Esophagus muscularis mucosa (tissue), 4 donors: ENCODE measurements at places on chromosomes 7 and 10. TPM values are rescaled to one million over a fixed set of nuclear protein-coding genes. Genes with fewer than 3 reads are reported as not detected.

AKR1D1 gene
- total RNA-seq: not detected

GOLGA7B gene
- under 0.01 TPM for total RNA-seq

SAMD9L gene
- 3.7 TPM for total RNA-seq

SNCG gene
- 41.6 TPM for total RNA-seq

DNA sequence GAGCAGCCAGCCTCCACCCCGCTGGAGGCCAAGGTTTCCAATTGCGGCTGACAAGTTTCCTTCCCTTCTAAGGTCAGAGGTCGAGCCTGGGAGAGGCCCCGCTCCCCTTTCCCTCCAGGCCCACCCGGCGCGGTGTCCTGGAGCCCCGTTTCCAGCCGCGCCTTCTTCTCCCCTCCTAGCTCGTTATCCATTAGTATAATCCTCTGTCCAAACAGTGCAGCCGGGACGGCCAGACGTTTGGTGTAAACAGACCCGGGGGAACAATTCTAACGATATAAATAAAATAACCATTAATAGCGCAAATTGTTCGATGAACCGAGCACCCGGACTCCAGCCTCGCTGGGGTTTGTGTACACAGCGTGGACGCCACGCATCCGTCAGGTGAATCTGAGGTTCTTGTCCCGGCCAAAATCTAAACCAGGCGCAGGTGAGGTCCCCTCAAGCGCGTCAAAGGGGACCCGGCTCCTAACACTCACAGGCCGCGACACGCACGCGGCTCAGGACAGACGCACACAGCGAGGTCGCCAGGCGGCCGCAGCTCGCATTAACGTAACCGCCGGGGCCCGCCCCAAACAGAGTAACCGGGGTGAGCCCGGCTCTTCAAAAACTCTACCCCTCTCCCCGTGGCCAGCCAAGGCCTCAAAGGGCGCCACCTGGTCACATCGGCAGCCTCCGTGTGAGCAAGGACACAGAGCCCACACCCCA lies 10.8 kb upstream of the NKX2-3 start:
- H3K36me3 ChIP-seq: no peaks in the 10 kb centered on the region
- peaks cover 41% of the 10 kb centered on the region for H3K4me1 ChIP-seq
- no peak overlapping the region for H3K4me3 ChIP-seq
- no peak for DNase-seq
- peaks cover 92% of the 10 kb centered on the region for H3K27me3 ChIP-seq

DNA sequence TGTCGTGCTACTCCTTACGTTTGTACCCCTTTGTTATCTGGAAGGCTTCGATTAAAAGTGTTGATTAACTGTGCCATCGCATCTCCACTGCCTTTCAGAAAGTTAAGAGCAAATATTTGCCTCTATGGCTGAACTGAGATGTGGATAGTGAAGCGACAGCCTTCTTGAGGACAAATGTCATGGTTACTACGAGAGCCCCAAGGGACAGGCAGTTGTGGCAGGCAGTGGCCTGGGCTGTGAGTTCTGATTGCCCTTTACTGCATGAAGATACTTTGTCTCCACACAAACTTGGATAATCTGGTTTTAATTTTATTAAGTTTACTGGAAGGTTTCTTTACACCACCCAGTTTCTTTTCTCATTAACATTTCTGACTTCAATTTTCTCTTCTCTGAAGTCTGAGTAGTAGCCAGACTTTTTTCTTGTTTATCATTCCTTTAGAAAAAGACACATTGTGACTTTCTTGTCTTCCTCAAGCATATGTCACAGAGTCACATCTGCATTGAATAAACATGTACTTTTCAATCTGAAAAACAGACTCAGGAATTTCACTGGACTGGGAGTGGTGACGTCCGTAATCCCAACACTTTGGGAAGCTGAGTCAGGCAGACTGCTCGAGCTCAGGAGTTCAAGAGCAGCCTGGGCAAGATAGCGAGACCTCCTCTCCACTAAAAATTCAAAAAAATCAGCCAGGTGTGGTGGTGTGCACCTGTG lies 1.5 kb downstream of the TAS2R41 start:
- H3K36me3 ChIP-seq: no peaks in the 10 kb centered on the region
- H3K4me1 ChIP-seq: no peaks in the 10 kb centered on the region
- H3K4me3 ChIP-seq: no peak overlapping the region
- no peak overlapping the region for H3K27ac ChIP-seq
- DNase-seq: no peak
- no peaks in the 10 kb centered on the region for H3K27me3 ChIP-seq

GRCh38 chr10:1293157-1293556 lies 237.0 kb downstream of the WDR37 start:
- no peaks in the 10 kb centered on the region for H3K27me3 ChIP-seq
- no peak for DNase-seq
- H3K4me1 ChIP-seq: no peaks in the 10 kb centered on the region
- no peaks in the 10 kb centered on the region for H3K36me3 ChIP-seq
- no peak overlapping the region for H3K27ac ChIP-seq

DNA sequence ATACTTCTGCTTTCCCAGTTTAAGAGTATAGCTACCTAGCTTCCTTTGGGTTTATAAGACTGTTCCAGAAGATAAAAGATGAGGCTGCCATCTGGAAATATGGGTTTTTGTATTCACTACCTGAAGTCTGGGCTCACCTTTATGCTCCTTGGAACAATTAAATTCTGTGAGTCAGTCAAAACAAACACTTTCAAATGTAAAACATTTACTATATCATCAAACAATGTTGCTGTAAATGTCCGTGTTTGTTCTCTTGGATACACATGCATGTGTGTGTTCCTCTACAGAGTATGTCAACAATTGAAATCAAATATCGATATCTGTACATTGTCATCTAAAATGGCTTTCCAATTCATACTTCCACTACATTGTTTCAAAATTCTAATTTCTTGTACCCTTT lies 525.6 kb downstream of the MDFIC start:
- DNase-seq: no peak
- no peaks in the 10 kb centered on the region for H3K36me3 ChIP-seq
- no peak overlapping the region for H3K27ac ChIP-seq
- H3K4me1 ChIP-seq: no peaks in the 10 kb centered on the region
- no peaks in the 10 kb centered on the region for H3K27me3 ChIP-seq

- H3K4me3 ChIP-seq: no peak overlapping the region
- no peak for DNase-seq
- H3K27me3 ChIP-seq: no peaks in the 10 kb centered on the region
- H3K4me1 ChIP-seq: no peaks in the 10 kb centered on the region
- no peak overlapping the region for H3K27ac ChIP-seq
- no peaks in the 10 kb centered on the region for H3K36me3 ChIP-seq
These were observed 99.9 kb downstream of the CREM start for GRCh38 chr10:35226507-35226906.

DNA sequence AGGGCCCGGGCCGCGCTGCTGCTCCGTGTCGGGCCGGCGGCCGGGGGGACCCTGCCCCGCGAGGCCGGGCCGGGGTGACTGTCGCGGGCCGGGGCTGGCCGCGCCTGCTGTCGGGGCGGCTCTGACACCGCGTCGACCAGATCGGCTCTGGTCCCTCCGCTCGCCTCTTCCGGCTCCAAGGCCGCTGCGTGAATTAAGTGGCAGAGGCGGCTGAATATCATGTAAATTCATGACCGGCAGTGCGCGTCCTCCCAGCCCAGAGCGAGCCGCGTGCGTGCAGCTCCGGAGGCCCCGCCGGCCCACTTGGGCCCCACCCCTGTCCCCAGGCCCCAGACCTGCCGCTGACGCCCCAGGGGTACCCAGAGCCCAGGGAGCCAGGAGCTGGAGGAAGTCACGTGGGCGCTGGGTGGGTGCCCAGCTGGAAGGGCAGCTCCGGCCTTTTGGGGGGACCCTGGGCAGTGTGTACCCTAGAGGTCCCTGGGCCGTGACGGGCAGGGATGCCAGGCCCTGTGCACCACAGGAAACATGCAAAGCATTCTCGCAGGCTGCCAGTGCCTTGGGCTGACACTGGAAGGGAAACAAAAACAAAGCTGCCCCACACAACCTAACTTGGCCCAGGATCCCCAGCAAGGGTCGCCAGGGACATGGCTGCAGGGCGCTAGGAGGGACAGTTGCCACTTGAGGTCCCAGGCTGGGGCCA lies 584.0 kb upstream of the MKI67 start:
- no peak overlapping the region for H3K27ac ChIP-seq
- no peaks in the 10 kb centered on the region for H3K36me3 ChIP-seq
- no peaks in the 10 kb centered on the region for H3K4me1 ChIP-seq
- no peak for DNase-seq
